GM12878 (cell line): ENCODE measurements at places on chromosomes 6 and 20. TPM values are rescaled to one million over a fixed set of nuclear protein-coding genes. Genes with fewer than 3 reads are reported as not detected.

CCDC170 gene
- polyA plus RNA-seq: not detected in 2 replicates

PHACTR1 gene
- 34.2 and 36.6 TPM in 2 replicates for polyA plus RNA-seq

DNA sequence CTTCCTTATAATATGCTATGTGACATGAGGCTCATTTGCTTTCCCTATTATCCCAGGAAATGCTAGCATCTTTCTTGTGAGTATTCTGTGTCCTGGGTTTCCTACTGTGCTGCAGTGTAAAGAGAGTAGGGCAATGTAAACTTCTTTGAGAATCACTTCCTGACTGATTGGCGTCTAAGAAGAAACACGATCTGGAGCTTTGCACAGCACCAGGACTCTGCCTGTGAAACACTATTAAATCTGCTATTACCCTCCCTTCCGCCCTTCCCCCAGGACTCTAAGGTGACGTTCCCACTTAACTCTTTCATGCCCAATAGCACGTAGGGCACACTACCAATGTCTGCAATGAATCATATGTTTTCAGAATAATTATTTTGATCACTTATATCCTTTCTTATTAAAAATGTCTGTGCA lies 607.3 kb upstream of the CITED2 start:
- H3K27ac ChIP-seq: no peak overlapping the region
- H3K4me3 ChIP-seq: no peak overlapping the region
- no peaks in the 10 kb centered on the region for H3K27me3 ChIP-seq

- H3K36me3 ChIP-seq: no peaks in the 10 kb centered on the region
- no peaks in the 10 kb centered on the region for H3K4me1 ChIP-seq
- H3K27ac ChIP-seq: no peak overlapping the region
- no peaks in the 10 kb centered on the region; the same call in 1 of the 2 replicates for H3K27me3 ChIP-seq
These were observed 128.6 kb upstream of the PLCB4 start for GRCh38 chr20:8940326-8940725.

GRCh38 chr20:1561350-1561749 lies 3.8 kb upstream of the SIRPD start:
- peaks cover 2% of the 10 kb centered on the region; the same call in 1 of the 2 replicates for H3K27me3 ChIP-seq
- DNase-seq: no peak
- no peak overlapping the region for H3K4me3 ChIP-seq
- no peak overlapping the region for H3K27ac ChIP-seq

PSMB8 gene
- 534 and 538 TPM in 2 replicates for polyA plus RNA-seq

DNA sequence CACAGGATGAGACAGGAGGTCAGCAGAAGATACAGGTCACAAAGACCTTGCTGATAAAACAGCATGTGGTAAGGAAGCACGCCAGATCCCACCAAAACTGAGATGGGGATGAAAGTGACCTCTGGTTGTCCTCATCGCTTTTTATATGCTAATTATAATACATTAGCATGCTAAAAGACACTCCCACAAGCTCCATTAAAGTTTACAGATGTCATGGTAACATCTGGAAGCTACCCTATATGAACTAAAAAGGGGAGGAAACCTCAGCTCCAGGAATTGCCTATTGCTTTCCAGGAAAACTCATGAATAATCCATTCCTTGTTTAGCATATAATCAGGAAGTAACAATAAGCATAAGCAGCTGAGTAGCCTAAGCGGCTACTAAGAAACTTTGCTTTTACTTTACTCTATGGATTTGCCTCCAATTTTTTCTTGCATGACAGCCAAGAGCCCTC lies 8.4 kb upstream of the RIN2 start:
- no peaks in the 10 kb centered on the region for H3K4me1 ChIP-seq
- H3K27me3 ChIP-seq: no peaks in the 10 kb centered on the region
- no peaks in the 10 kb centered on the region for H3K36me3 ChIP-seq
- H3K4me3 ChIP-seq: no peak overlapping the region
- H3K27ac ChIP-seq: no peak overlapping the region

SLC22A16 gene
- not detected in 2 replicates for polyA plus RNA-seq

DNA sequence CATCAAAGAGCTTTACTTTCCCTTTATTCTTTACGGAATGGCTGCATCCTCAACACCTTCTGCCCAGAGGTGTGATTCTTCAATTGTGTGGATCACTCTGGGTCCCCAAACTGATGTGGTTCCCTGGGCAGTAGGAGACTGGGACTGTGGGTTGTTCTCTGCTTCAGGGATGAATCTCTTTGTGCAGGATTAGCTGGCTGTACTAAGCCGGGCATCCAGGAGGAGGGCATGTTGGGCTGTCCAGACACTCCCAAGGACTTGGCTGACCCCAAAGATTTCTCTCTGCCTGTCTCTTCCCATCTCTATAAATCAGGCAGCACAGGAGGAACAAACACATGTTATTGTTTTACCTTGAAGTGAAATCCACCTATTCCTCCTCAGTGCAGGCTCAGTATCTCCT lies 15.3 kb downstream of the FARS2 start:
- H3K4me1 ChIP-seq: peaks cover 21% of the 10 kb centered on the region
- no peak overlapping the region for H3K4me3 ChIP-seq
- H3K27ac ChIP-seq: no peak overlapping the region
- no peak for DNase-seq
- H3K27me3 ChIP-seq: no peaks in the 10 kb centered on the region

DNA sequence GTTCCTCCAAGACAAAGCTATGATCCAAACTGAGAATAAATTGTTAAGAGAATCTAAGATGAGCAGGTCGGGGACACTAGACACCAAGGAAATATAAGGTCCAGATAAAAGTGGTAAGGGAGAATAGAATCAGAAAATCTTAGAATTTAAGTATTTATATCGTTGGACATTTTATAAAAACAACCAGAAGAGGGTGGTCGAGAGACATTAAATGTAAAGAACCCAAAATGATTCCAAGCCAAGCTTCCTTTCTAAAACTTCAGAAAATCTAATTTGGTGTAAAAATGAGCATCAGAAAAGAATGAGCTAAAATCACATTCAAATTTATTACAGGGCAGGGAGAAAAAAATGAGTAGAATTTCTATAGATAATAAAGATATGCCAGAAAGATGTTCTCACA lies 97.8 kb upstream of the OGFRL1 start:
- H3K4me3 ChIP-seq: no peak overlapping the region
- no peak overlapping the region for H3K27ac ChIP-seq
- no peaks in the 10 kb centered on the region for H3K27me3 ChIP-seq
- H3K36me3 ChIP-seq: no peaks in the 10 kb centered on the region
- no peaks in the 10 kb centered on the region for H3K4me1 ChIP-seq

- DNase-seq: no peak
- H3K36me3 ChIP-seq: no peaks in the 10 kb centered on the region
- H3K27ac ChIP-seq: no peak overlapping the region
- H3K27me3 ChIP-seq: no peaks in the 10 kb centered on the region
- H3K4me3 ChIP-seq: no peak overlapping the region
- no peaks in the 10 kb centered on the region for H3K4me1 ChIP-seq
These were observed 247.5 kb upstream of the RNF217 start for GRCh38 chr6:124714728-124715127.

UST gene
- polyA plus RNA-seq: 0.43 and 0.74 TPM in 2 replicates

DNA sequence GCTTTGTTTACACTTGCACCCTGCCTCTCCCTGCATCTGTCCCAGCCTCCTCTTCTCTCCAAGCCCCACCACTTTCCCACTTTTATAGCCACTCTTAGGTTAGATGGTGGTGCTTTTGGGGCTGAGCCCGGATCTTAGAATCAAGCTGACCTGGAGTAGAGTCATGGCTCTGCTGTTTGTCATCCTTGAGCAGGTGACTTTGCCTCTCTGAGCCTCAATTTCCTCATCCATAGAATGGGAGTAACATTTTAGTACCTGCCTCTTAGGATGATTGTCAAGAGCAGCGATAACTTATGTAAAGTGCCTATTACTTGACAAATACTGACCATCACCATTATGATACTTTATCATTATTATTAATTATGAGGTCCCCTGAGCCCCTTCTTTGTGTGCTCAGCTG lies 48.2 kb downstream of the CPNE5 start:
- no peak overlapping the region for H3K27ac ChIP-seq
- no peak for DNase-seq
- H3K4me1 ChIP-seq: no peaks in the 10 kb centered on the region
- H3K36me3 ChIP-seq: no peaks in the 10 kb centered on the region

KIF13A gene
- not detected in 2 replicates for polyA plus RNA-seq

GRCh38 chr20:17762873-17763557 lies 63.2 kb downstream of the BANF2 start:
- no peaks in the 10 kb centered on the region for H3K27me3 ChIP-seq
- no peak overlapping the region for H3K27ac ChIP-seq
- H3K4me1 ChIP-seq: no peaks in the 10 kb centered on the region
- DNase-seq: no peak
- no peaks in the 10 kb centered on the region for H3K36me3 ChIP-seq

DNA sequence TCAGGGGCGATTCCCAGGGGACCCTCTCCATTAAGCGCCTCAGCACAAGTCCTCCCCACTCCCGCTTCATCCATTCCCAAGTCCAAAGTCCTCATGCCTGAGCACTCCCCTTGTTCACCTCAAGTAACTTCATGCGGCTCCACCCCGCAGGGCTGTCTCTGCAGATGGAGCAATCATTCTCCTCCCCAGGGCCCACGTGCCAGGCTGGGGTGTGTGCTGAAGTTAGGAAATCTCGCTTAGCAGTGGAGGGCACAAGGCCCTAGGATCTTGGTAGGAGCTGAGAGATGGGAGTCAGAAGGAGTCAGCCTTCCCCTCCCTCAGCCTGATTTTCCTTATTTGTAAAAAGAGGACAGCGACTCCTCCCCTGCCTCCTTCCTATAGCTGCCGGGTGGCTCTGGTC lies 3.5 kb downstream of the TGM3 start:
- peaks cover 14% of the 10 kb centered on the region for H3K4me1 ChIP-seq
- no peaks in the 10 kb centered on the region for H3K27me3 ChIP-seq
- H3K27ac ChIP-seq: no peak overlapping the region
- DNase-seq: no peak
- no peaks in the 10 kb centered on the region for H3K36me3 ChIP-seq

PGC gene
- not detected in 2 replicates for polyA plus RNA-seq

ADGB gene
- polyA plus RNA-seq: not detected in 2 replicates

LPIN3 gene
- polyA plus RNA-seq: 0.53 and 0.63 TPM in 2 replicates

DNA sequence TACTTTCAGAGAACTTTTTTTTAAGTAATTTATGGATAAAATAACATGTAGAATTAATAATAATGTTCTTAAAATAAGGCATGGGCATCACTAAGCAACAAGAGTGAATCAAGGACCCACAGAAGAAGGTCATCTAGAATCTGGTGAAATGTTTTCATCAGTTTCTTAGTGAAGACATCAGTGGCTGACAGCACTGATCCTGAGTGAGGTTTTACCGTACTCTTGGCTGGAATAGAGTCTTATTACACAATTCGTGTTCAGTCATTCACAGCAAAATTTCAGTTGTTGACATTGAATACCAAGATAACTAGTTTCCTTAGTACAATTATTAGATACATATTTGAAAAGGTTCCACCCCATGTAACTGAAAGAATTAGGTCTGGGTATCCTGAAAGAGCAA lies 140.4 kb downstream of the C6orf58 start:
- no peaks in the 10 kb centered on the region for H3K27me3 ChIP-seq
- H3K4me3 ChIP-seq: no peak overlapping the region
- H3K4me1 ChIP-seq: no peaks in the 10 kb centered on the region
- no peak overlapping the region for H3K27ac ChIP-seq

TSHZ2 gene
- polyA plus RNA-seq: 0.11 TPM in 1 of 2 replicates, not detected in the other

GRCh38 chr6:2108700-2109306 lies 136.6 kb downstream of the GMDS start:
- no peaks in the 10 kb centered on the region for H3K27me3 ChIP-seq
- H3K36me3 ChIP-seq: peaks cover 2% of the 10 kb centered on the region; the same call in 1 of the 2 replicates
- no peak overlapping the region for H3K27ac ChIP-seq
- H3K4me1 ChIP-seq: peaks cover 7% of the 10 kb centered on the region; the same call in 1 of the 2 replicates
- DNase-seq: no peak

DNA sequence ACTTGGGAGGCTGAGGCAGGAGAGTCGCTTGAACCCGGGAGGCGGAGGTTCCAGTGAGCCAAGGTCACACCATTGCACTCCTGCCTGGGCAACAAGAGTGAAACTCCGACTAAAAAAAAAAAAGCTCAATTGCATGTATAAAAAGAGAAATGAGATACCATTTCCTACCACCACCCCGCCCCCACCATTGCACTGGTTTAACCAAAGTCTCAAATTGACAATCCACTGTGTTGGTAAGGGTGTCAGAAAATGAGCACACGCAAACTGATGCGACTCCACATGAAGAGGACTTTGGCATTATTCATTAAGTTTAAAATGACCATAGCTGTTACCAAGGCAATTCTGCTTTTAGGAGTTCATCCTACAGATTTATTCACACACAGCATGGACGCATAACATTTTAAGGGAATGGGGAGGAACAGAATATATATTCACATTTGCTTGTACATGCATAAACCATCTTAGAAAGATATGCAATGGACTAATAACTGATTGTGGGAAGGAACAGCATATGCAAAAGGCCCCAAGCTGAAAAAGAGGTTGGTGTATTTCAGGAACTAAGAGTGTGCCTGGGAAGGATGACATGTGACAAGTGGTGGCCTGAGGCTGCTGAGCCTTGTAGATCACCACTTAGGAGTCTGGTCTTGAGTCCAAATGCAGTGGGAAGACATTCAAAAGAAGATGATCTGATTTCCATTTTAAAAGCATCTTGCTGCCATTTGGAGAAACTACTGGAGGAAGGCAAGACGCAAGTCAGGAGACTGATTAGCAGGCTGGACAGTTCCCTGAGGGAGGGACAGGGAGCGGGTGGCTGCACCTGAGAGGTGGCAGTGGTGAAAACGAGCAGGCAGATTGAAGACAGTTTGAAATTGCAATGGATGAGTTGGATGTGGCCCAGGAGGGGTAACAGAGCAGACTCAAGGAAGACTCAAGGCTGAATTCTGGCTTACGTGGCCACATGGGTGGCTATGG lies 37.2 kb upstream of the PTPN1 start:
- H3K27me3 ChIP-seq: no peaks in the 10 kb centered on the region
- peaks cover 20% of the 10 kb centered on the region for H3K4me1 ChIP-seq
- H3K27ac ChIP-seq: no peak overlapping the region
- no peaks in the 10 kb centered on the region for H3K36me3 ChIP-seq
